CD4-positive, alpha-beta T cell treated with Interleukin-12 subunit alpha and Interleukin-12 subunit beta, for 1 hour (primary cell): ENCODE measurements at places on chromosomes 1 and 21.
A peak's percentile ranks its signal among the peaks of the same experiment; 100 is the strongest.

GRCh38 chr1:107997866-107998265 lies 32.9 kb upstream of the VAV3 start:
- DNase-seq = no peak

DNA sequence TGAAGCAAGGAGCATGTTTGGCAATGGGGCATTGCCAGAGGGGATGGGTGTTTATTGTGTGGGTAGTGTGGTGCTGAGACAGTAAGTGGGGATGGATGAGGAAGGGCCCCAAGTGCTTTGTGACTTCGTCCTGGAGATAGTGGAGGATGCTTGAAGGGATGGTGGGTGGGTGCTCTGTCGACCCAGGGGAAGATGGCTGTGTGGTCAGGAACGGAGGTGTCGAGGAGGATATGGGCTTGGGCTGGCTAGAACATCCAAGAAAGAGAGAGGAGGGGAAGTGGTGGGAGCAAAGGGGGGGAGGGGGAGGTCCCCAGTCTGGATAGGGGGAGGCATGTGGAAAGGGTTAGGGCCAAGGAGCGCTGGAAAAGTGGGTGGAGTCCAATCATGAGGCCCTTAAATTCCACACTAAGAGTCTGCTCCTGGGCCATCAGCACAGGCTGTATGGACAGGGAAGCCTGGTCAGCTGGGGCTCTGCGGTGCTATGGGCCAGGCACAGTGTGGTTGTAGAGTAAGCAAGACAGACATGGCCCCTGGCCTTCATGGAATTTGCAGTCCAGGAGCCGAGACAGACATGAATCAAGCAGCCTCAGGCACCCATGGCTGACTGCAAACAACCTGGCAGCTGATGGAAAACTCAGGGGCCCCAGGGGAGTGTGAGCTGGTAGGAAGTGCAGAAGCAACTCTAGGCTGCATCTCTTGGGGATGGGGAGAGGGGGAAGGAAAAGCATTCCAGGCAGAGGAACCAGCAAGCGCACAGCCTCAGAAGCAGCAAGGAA lies 36.3 kb downstream of the EDN2 start:
- no peak for DNase-seq

GRCh38 chr21:45455674-45456583 lies 51.0 kb downstream of the COL18A1 start:
- DNase-seq = no peak

GRCh38 chr1:110288111-110288510 lies 51.1 kb upstream of the RBM15 start:
- no peak for DNase-seq

GRCh38 chr1:212539737-212540430 lies 68.7 kb upstream of the ATF3 start:
- DNase-seq = no peak

DNA sequence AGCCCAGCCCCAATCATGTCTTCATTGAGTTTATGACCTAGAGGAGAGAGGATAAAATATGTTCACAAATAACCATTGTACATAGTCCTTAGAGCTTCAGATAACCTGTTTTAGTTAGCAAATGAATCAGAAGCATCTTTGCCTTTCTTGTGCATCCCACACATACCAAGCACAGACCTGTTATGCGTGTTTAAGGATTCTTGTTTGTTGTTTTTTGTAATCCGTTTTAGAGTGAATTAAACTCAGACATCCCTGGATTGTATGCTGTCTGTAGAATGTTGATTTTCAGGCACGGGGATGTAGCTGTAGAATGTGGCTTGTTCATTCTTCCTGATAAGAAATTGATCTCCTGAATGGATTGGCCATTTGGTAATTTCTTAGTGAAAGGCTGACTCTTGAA lies 135.8 kb downstream of the EDEM3 start:
- no peak for DNase-seq

GRCh38 chr1:109111386-109112055 lies 2.4 kb upstream of the ELAPOR1 start:
- DNase-seq = no peak

GRCh38 chr1:1187938-1188337 lies 14.3 kb downstream of the TTLL10 start:
- no peak for DNase-seq

DNA sequence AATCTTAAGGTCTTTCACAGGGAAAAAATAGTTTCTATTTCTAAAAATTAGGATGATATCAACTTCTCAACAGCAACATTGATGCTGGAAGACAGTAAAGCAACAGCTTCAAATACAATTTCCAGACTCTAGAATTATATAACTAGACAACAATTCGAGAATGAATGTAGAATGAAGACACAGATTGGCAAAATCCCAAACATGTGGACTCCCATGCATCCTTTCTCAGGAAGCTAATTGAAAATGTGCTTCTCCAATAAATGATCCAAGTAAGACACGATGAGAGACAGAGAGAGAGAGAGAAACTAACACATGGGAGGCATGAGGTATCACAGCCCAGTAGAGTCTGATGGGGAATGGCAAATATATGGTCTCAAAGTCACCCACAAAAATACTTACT lies 21.5 kb upstream of the SIM2 start:
- no peak for DNase-seq

GRCh38 chr1:94827434-94827833 lies 7.3 kb downstream of the SLC44A3 start:
- DNase-seq = no peak

- DNase-seq = no peak
Measured at GRCh38 chr1:215507119-215507518, 60.0 kb upstream of the KCTD3 start.

GRCh38 chr1:208544794-208545193 lies 300.6 kb upstream of the PLXNA2 start:
- no peak for DNase-seq

DNA sequence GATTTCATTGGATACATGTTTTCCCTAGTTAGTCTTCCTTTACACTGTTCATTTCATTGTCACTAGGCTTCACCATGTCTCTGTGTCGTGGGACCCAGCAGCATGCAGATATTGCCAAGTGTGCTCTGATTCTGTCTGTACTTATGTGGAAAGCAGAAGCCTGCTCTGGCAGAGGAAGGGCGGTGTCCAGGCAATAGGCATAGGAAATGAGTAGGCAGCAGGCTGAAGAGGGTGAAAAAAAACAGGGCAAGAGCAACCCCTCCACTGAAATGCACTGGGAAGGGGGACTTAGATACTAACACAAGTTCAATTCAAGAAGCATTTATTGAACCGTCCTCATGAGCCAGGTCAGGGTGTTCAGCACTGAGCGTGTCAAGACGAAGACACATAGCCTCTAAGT lies 85.2 kb upstream of the VAV3 start:
- DNase-seq = no peak

DNA sequence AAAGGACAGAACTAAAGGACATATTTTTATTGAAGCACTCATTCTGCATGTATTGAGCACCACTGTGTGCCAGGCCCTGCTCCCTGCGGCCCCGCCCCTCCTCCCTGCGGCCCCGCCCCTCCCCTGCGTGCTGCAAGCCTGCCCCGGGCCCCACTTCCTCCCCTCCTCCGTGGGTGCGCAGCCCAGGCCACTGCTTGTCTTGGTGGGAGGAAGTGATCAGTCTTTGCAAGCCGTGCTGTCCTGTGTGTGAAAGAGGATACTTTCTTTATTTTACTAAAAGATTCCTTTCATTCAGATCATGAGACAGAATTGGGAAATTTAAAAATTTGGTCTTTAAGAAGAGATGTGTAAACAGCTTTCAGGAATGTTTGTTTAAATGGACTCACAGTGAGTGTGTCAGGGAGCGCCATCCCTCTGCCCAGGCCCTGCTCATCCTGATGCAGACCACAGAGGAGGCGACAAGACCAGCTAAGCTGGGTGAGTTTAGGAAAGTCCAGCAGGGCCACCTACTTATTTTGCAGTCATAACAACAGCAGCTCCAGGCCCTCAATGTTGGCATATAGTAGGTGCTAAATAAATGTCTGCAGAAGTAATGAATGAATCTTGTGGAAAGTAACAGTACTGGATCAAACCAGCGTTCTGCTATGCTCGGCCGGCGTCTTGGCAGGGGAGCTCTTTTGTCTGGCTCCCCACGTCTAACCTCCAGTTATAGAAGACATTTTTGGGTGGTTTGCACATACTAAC lies 88.3 kb upstream of the SELENON start:
- peak; percentile 55 for DNase-seq

DNA sequence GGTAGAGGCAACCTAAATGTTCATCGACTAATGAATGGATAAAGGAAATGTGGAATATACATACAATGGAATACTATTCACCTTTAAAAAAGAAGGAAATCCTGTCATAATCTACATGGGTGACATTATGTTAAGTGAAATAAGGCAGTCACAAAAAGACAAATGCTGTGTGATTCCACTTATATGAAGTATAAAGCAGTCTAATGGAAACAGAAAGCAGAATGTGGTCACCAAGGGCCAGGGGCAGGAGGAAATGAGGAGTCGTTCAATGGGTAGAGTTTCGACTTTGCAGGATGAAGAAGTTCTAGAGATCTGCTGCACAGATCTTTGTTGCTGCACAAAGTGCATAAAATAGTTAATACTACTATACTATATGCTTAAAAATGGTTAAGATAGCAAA lies 7.8 kb downstream of the DIPK1A start:
- DNase-seq = peak; percentile 61

GRCh38 chr1:167373398-167373797 lies 144.9 kb downstream of the CD247 start:
- DNase-seq = no peak

DNA sequence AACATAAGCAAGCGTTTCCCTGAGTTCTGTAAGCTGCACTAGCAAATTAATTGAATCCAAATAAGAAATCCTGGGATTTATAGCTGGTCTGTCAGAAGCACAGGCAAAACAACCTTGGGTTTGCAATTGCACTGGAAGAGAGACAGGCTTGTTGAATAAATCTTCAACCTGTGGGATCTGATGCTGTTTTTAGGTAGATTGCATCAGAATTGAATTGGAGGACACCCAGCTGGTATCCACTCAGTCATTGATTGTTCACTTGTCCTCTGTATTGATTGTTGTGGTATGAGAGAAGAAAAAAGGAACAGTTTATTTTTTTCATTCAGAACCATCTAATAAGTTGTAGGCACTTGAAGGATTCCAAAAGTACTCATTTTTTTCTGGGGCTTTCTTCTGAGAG lies 497.4 kb downstream of the SIPA1L2 start:
- DNase-seq = no peak

- no peak for DNase-seq
Measured at GRCh38 chr1:221118176-221118937, 239.1 kb downstream of the HLX start.

- no peak for DNase-seq
Measured at GRCh38 chr21:14603202-14603601, 57.1 kb upstream of the SAMSN1 start.

DNA sequence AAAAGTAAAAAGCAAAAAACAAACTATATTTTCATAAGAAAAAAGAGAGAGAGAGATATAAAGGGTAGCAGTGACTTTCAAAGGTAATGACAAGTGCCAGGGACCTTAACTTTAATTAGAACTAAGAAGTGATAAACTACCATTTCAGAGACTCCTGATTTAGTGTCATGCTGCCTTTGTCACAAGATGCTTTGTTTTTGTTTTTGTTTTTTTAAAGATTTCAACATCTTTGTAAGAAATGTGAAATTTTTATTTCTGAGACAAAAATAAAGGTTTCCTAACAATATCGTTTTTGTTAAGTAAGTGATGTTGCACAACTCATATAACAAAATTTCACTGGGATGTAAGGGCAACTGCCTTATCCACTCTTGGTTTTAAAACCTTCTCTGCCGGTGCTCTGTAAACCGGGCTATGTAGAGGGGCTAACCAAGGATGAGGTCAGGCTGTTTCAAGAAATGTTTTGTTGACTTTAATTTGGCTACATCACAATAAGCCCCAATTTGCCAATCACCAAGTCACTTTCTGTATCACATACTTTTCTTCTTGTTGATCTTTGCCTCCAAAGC lies 35.2 kb upstream of the SYT2 start:
- no peak for DNase-seq

GRCh38 chr1:154725865-154726264 lies 117.9 kb upstream of the ADAR start:
- no peak for DNase-seq

DNA sequence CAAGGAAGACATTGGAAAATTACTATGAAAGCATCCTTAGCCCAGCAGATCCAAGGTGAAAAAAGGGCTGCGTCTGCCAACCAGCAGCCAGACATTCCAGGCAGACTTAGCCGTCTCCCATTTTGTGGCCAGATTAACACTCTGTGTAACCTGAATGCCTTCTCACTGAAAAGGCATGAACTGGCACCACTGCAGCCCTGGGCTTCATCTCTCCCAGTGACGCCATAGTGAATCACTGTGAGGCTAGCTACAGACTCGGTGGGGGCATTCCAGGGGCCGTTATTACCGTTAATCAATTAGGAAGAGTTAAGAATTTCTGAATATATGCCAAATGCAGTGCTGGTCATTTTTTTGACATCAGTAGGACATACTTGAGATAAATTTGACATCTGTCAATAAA lies 627.4 kb downstream of the LMO4 start:
- DNase-seq = no peak

DNA sequence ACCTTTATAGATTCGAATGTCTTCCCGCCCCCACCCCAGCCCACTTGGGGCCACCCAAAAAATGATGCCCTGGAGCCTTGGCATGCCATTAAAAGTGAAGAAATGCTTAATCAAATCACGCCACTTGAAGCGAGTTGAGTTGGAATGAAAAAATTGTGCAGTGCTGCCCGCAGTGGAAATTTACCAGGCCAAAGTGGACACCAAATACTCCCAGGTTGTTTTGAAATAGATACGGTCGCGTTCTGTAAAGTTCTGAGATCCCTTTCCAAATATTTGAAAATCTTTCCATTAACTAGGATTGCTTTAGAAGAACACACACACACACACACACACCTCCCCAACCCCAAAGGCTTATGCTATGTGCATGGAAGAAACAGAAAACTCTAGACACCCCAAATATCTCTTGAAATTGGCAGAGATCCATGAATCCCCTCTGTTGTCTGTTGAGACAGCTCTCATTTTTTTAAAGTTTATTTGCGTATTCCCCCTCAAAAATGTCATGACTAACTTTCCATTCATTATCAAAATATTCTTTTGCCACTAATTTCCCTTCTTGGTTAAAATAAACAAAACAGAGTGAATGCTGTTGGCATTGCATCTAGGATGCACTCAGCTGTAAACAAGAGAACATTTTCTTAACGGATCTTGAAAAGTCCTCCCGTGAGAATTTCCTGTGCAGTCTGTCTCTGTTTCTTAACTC lies 142.3 kb upstream of the KCNE2 start:
- DNase-seq = no peak

- DNase-seq = no peak
Measured at GRCh38 chr1:11530731-11531311, 51.9 kb downstream of the DISP3 start.

- no peak for DNase-seq
Measured at GRCh38 chr1:89669441-89669840, 36.5 kb downstream of the LRRC8C start.

- DNase-seq = no peak
Measured at GRCh38 chr1:36643371-36644270, 160.9 kb upstream of the CSF3R start.
